ENCODE measurements at places on chromosomes 11 and 22. TPM values are rescaled to one million over a fixed set of nuclear protein-coding genes. Genes with fewer than 3 reads are reported as not detected.

Gene RTN4R
- 8.6 TPM for total RNA-seq

Gene FDXACB1
- total RNA-seq, result 2.9 TPM

Gene PATE2
- not detected for total RNA-seq

Gene TIMP3
- total RNA-seq, result 772 TPM

- peaks cover 17% of the 10 kb centered on the region for H3K4me1 ChIP-seq
- no peaks in the 10 kb centered on the region for H3K36me3 ChIP-seq
- no peak overlapping the region for H3K27ac ChIP-seq
- DNase-seq, result no peak
- H3K27me3 ChIP-seq, result no peaks in the 10 kb centered on the region
These were observed 109.9 kb downstream of the NAV2 start for GRCh38 chr11:19822531-19822930.

DNA sequence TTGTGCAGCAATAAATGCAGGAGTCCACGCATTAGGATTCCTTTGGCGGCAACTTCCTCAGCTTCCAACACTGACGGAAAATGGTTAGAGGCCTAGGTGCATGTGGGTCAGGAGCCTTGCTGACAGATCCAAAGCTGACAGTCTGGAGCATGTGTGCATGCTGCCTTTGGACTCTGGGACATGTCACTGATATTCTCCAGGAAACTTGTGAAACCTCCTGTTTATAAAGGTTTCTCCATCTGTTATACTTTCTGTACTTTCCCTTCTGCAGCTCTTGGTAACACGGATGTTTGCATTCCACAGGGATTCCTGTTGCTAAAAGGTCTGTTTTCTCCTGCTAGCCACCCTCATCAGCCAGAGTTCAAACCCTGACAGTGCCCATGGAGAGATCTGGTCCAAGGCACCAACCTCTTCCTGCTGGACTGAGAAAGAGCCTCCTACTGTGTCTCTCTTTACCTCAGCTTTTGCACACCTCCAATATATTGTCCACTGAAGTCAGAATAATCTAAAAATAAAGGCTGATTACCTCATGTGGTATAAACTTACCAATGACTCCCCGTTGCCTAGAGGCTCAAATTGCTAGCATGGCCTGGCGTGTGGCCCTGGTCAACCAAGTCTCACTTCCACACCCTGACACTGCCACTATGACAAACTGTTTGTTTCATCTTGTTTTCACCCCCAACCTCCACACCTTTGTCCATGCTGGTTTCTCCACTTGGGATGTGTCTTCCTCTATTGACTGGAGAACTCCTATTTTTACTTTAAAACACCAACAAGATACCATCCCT, 31.1 kb upstream of the LYVE1 start:
- no peaks in the 10 kb centered on the region for H3K36me3 ChIP-seq
- H3K27ac ChIP-seq, result no peak overlapping the region
- no peaks in the 10 kb centered on the region for H3K27me3 ChIP-seq
- H3K4me3 ChIP-seq, result no peak overlapping the region
- H3K4me1 ChIP-seq, result no peaks in the 10 kb centered on the region

GRCh38 chr22:23106906-23107367, 34.9 kb downstream of the RSPH14 start:
- H3K36me3 ChIP-seq, result no peaks in the 10 kb centered on the region
- no peaks in the 10 kb centered on the region for H3K27me3 ChIP-seq
- DNase-seq, result peak; percentile 13
- H3K4me1 ChIP-seq, result no peaks in the 10 kb centered on the region
- no peak overlapping the region for H3K4me3 ChIP-seq

GRCh38 chr11:2975594-2975993, 16.5 kb downstream of the NAP1L4 start:
- H3K4me3 ChIP-seq, result no peak overlapping the region
- no peak for DNase-seq
- no peaks in the 10 kb centered on the region for H3K27me3 ChIP-seq
- peaks cover 76% of the 10 kb centered on the region for H3K36me3 ChIP-seq
- H3K4me1 ChIP-seq, result no peaks in the 10 kb centered on the region
- no peak overlapping the region for H3K27ac ChIP-seq

GRCh38 chr22:37893583-37893983, 12.5 kb upstream of the MICALL1 start:
- H3K27me3 ChIP-seq, result no peaks in the 10 kb centered on the region
- DNase-seq, result peak; percentile 52
- no peak overlapping the region for H3K4me3 ChIP-seq

DNA sequence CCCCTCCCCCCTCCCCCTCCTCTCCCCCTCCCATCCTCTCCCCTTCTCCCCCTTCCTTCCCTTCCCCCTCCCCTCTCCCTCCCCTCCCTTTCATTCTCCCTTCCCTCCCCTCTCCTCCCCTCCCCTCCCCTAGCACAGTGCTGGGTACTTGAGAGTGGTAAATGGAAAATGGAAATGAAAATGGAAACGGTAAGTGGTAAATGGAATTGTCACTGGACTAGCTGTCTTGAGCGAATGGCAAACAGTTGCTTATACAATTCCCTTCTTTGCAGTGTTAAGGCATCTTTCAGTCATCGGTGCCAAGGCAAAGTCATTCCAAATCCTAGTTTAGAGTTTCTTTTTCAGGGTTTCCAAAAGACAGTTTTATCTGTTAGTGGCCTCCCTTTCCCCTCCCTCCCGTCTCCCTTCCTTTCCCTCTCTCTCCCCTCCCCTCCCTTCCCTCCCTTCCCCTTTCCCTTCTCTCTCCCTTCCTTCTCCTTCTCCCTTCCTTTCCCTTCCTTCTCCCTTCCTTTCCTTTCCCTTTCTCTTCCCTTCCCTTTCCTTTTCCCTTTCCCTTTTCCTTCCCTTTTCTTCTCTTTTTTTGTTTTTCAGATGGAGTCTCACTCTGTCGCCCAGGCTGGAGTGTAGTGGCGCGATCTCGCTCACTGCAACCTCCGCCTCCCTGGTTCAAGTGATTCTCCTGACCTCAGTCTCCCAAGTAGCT, 47.3 kb downstream of the GRAMD1B start:
- peaks cover 11% of the 10 kb centered on the region for H3K4me1 ChIP-seq
- no peaks in the 10 kb centered on the region for H3K36me3 ChIP-seq
- H3K4me3 ChIP-seq, result no peak overlapping the region

- H3K4me1 ChIP-seq, result no peaks in the 10 kb centered on the region
- H3K27ac ChIP-seq, result no peak overlapping the region
- no peaks in the 10 kb centered on the region for H3K27me3 ChIP-seq
- no peak overlapping the region for H3K4me3 ChIP-seq
- no peak for DNase-seq
These were observed 47.3 kb downstream of the PLAAT5 start for GRCh38 chr11:63443714-63444113.

DNA sequence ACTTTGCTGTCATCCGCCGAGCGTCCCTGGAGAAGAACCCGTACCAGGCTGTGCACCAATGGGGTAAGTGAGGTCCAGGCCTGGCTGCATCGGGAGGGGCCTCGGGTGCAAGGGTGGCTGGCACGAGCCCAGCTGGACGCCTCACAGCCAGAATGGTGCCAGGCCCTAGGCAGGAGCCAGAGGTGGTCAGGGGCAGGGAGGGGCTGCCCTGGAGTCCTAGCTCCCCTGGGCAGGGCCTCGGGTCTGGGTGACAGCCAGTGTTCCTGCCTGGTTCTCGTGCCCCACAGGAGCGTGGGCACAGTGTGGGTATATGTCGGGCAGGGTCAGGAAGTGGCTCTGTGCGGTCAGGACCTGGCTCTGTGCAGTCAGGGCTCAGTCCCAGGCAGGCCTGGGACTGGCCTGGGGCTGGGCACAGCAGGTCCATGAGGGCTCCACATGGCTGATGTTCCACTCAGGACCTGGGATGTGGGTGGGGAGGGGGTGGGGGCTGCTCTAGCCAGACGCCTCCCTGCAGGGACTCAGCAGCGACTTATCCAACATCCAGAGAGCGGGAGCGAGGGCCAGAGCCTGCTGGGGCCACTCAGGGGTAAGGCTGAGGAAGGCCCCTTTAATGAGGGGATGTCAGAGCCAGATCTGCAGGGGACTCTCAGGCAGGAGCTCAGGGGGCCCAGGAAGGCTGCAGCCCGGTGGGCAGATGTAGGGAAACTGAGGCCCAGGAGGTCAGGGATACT, 1.2 kb downstream of the TSPAN32 start:
- H3K27ac ChIP-seq, result peak overlapping the region; percentile 15
- peak; percentile 64 for DNase-seq
- H3K4me1 ChIP-seq, result peaks cover 10% of the 10 kb centered on the region
- no peak overlapping the region for H3K4me3 ChIP-seq
- H3K27me3 ChIP-seq, result no peaks in the 10 kb centered on the region

GRCh38 chr11:119460582-119460981, 37.6 kb upstream of the THY1 start:
- DNase-seq, result no peak
- no peak overlapping the region for H3K4me3 ChIP-seq
- H3K4me1 ChIP-seq, result no peaks in the 10 kb centered on the region

DNA sequence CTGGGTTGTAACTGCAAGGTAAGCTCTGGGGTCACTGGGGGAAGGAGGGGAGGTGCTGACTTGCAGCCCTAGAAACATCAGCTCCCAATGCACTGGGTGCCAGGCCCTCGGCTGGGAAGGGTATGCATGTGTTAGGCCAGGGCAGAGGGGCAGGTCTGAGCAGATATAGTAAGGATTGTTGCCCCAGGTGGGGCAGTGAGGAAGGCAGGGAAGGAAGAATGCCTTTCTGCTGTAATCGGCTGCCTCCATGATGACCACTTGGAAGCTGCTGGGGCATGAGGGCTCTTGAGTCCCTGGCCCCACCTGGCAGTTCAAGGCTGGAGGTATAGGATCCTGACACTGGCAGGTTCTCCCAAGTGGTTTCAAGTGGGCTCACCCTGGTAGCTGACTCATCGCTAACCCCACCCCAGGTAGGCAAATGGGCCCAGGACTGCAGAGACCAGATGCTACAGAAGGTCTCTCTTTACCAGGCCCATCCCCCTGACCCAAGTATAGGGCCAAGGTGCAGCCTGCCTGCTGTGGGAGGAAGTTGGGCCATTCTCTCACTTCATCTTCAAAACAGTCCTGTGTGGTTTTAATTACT, 56.7 kb downstream of the TIMP3 start:
- H3K27me3 ChIP-seq, result no peaks in the 10 kb centered on the region
- H3K27ac ChIP-seq, result peak overlapping the region; percentile 59
- peak; percentile 87 for DNase-seq
- H3K4me1 ChIP-seq, result peaks cover 52% of the 10 kb centered on the region
- no peak overlapping the region for H3K4me3 ChIP-seq
- peaks cover 40% of the 10 kb centered on the region for H3K36me3 ChIP-seq

GRCh38 chr11:100816823-100817222, 129.7 kb downstream of the ARHGAP42 start:
- H3K27me3 ChIP-seq, result no peaks in the 10 kb centered on the region
- no peak for DNase-seq
- no peak overlapping the region for H3K27ac ChIP-seq
- H3K36me3 ChIP-seq, result no peaks in the 10 kb centered on the region

- no peak overlapping the region for H3K4me3 ChIP-seq
- H3K4me1 ChIP-seq, result no peaks in the 10 kb centered on the region
- H3K36me3 ChIP-seq, result no peaks in the 10 kb centered on the region
- no peak for DNase-seq
- H3K27me3 ChIP-seq, result no peaks in the 10 kb centered on the region
These were observed 175.5 kb downstream of the ETS1 start for GRCh38 chr11:128411812-128412211.

DNA sequence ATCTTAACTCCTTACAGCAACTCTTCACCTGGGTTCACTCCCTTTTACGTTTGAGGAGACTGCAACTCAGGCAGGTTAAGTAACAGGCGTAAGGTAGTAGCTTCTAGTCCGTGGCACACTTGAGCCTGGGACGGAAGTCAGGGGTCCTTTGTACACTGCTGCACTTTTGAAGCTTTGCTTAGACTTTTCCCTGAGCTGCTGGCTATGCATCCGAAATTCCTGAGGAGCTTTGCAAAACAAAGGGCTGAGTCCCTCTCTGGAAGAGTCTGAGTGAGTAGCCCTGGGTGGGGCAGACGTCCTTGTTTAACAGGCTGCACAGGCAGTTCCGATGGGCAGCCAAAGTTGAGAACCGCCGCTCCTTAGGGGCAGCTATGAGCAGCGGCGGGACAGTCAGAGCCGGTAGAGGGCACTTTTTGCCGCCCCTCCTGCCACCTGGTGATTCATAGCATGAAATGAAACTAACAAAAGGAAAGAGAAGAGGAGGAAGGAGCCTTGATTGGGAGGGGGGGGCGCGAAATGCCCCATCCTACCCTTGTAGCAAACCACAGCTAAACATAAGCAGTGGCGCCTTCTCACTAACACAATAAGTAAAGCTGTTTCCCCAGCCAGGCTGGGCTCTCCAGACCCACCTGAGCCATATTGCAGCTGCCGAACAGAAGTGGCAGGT, 1.4 kb downstream of the TMEM109 start:
- H3K27me3 ChIP-seq, result no peaks in the 10 kb centered on the region
- H3K4me3 ChIP-seq, result peak overlapping the region; percentile 82

DNA sequence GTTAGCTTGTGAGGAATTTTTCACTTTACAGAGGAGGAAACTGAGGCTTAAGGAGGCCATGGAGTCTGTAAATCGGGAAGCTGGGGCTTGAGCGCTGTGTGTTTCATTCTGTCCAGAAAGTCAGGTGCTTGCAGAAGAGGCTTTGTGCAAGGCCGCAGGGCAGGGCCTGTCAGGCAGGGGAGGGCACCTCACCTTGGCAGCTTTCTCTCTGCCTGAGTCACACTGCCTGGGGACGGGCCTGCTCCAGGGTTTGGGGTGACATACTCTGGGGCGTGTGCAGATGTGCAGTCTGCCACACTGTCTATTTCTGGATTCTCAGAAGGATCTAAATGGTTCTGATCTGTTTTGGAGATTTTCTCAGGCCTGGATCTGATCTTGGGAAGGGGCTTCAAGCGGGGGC, 8.4 kb downstream of the INCENP start:
- H3K27ac ChIP-seq, result no peak overlapping the region
- no peak overlapping the region for H3K4me3 ChIP-seq
- no peaks in the 10 kb centered on the region for H3K4me1 ChIP-seq
- peak; percentile 78 for DNase-seq

DNA sequence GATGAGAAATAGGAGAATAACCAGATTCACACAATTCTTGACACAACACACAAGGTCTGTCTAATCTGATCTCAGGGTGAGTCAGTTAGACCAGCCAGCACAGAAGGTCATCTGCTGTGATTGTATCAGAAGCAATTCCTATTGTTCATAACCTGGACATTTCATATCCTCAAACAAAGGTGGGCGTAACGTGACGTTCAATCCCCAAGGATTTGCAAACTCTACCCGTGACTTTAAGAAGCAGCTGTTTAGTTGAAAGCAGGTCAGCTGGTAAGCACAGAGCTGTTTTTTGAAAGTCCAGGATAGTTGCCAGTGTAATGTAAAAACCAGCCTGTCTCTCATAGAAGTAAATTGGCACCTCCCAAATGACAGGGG, 385.1 kb downstream of the DCDC1 start:
- no peak overlapping the region for H3K4me3 ChIP-seq
- H3K27me3 ChIP-seq, result no peaks in the 10 kb centered on the region
- no peak for DNase-seq
- no peak overlapping the region for H3K27ac ChIP-seq
- no peaks in the 10 kb centered on the region for H3K4me1 ChIP-seq
- no peaks in the 10 kb centered on the region for H3K36me3 ChIP-seq

GRCh38 chr11:44464741-44465140, 100.7 kb upstream of the CD82 start:
- H3K27ac ChIP-seq, result no peak overlapping the region
- no peaks in the 10 kb centered on the region for H3K27me3 ChIP-seq
- no peak for DNase-seq
- H3K4me1 ChIP-seq, result no peaks in the 10 kb centered on the region
